ENCODE measurements at places on chromosomes 12 and 14.
A peak's percentile ranks its signal among the peaks of the same experiment; 100 is the strongest.

- DNase-seq = no peak
Measured at GRCh38 chr14:22979748-22980392, 2.5 kb downstream of the AJUBA start.

GRCh38 chr12:6771091-6771495 is 1.2 kb upstream of the LAG3 start:
- DNase-seq = peak; percentile 93

GRCh38 chr14:52279408-52279807 is 11.9 kb downstream of the PTGDR start:
- no peak for DNase-seq

DNA sequence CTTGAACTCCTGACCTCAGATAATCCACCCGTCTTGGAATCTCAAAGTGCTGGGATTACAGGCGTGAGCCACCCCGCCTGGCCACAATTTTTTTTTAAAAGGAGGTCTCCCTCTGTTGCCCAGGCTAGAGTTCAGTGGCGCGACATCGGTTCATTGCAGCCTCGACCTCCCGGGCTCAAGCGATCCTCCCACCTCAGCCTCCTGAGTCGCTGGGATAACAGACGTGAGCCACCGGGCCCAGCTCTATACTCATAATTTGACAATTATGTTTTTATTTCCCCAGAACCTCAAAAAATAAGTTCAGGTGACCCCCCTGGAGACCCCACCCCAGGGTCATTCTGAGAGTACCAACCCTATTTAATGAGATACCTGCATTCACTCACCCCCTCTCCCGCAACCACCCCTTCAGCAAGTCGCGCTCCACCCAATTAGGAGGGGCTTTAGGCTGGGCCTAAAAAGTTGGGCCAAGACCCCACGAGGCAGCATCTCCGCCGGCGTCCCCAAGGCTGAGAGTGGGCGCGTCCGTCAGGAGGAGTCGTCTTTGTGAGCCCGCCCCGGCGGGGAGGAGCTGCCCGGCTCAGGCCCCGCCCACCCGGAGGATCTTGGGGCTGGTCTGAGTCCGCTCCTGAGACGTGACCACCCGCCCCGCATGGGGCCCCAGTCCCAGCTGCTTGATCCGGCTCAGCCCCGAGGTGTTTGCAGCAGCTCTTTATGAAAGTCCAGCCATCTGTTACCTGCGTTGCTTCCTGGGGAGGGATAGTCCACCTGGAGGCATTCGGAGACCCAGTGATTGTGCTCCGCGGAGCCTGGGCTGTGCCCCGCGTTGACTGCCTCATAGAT is at the start of gene ANKRD33:
TSS of gene ANKRD33 (plus strand) at position 628 of the 840 bp plus-strand sequence. CDS start at position 712, 84 bp downstream.
- peak; percentile 50 for DNase-seq

DNA sequence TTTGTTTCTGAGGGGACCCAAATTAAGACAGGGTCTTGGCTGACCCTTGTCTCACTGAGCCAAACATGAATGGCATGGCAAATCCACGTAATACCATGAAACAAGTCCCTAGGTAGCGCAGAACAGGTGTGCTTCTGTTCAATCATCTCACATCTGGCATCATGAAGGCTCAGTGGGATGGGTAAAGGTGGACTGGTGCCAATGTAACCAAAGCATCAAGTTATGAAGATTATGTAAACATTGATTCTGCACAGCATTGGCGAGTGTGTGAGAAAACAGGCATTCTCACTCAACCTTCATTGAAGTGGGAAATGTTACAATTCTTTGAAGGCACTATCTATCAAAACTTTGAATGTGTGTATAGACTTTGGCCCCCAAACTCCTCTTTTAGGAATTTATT is 41.9 kb downstream of the PTGER2 start:
- no peak for DNase-seq

DNA sequence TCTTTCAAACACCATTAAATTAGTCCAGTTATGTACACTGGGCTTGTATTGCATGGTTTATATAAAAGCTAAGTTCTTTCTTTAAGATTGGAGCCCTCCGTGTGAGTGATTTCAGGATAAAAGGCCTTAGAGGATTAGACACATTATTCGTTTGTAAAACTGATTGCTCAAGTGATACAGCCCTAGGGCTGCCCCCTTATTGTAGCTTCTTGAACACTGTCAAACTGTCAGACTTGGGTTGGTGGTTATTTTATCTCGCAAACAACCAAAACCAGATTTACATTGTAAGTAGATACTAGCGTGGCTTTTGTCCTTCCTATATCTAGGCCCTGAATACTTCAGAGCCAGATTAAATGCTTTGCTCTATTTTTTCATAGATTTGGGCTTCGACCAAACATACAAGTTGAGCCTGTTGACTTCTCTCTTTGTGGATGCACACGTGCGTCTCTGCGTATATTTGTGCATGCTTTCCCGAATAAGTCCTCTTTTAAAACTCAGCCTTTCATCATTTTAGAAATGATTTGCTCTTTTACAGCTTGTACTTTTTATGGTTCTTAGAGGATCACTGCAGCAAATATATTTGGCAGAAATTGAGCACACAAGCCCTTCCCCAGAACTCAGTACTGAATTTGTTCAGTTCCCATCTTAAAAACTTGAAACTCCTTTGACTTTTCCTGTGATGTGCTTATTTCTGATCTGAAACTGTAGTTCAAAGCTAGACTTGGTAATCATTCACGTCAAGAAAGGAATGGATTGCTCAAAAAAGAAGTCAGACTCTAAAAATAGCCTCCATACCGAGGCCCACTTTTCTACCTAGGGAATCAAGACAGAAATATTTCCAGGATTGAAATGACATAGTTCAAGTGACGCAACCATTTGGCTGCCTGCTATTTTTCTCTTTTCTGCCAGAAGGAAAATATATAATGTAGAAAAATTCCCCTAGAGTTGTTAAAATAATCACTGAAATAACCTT is 129.5 kb downstream of the ETV6 start:
- no peak for DNase-seq

- DNase-seq = no peak
Measured at GRCh38 chr14:95221531-95221930, 64.2 kb upstream of the DICER1 start.

- DNase-seq = no peak
Measured at GRCh38 chr12:13443028-13443427, 246.5 kb downstream of the EMP1 start.

DNA sequence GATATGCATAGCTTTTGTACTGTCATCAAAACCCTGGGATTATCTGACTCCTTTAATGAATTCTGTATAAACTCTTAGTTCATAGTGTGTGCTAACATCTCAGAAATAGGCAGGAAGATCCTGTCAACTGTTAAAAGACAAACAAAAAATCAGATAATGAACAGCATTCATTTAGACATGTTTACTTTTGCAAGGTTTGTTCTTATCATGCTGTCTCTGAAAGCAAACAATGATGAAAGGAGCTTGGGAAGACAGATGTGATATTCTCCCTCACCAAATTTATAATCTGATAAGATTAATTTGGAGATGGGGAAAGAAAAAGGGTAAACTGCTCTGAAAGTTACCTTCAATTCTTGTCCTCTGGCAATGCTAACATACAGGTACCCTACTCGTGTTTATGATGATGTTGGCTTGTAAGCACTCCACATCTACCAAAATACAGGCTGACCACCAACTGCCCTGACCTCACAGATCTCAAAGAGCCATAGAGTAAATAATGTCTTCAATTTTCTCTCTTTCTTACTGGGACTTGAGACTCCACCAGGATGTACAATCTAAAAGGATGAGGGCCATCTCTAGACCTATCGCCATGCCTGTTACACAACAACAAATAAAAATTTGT is 233.8 kb downstream of the SSPN start:
- DNase-seq = no peak

DNA sequence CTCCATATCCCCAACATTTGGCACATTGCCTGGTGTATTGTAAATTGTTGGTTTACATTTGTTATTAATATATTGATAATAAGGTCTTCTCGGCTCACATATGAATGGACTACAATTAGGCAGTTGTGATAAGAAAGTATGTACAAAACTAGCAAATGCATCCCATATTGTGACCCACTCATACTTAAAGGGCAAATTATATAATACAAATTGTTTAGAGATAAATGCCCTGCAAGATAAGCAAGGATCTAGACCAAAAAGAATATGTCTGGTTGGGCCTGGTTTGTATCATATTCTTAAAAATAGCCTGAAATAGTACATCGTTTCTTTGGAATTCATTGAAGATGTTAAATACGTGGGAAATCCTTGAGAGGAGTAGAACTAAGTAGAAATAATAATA is 151.3 kb downstream of the CNTN1 start:
- no peak for DNase-seq

DNA sequence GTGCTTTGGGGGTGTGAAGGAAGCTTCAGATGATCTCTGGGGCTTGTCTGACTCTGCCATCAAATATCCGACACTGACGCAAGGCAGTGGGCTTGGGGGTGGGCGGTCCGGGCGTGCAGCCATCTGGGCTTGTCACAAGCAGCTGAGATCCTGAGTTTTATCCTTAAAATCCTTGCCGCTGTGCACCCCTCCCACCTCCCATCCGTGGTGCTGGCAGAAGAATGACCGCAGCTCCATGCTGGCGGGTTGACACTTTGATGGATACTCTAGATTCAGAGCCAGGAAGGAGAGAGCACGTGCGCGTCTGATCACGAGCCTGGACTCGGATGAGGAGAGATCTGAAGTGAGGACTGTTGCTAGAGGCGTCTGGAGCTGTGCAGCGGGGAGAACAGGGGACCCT is 3.0 kb downstream of the ZFYVE21 start:
- no peak for DNase-seq

DNA sequence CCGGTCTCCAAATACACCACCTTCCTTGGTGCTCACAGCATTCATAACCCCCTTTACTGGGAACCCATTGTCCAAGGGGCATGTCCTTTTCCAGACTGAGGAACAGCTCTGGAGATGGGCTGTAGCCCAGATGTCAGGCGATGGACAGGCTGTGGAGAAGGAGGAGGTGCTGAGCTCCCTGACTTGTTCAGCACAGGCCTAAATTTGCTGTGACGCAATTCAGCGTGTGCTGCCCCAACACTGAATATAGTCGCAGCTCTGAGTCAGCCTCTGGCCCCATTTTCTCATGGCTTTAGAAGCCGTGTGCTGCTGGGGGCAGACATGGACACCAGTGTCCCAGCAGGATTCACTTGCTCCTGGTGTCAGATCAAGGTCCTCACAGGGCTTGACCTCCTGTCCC is 269.1 kb downstream of the EMP1 start:
- DNase-seq = no peak

GRCh38 chr12:94969424-94969823 is 34.1 kb downstream of the NDUFA12 start:
- DNase-seq = no peak

GRCh38 chr12:46177837-46178608 is 90.8 kb downstream of the SLC38A1 start:
- no peak for DNase-seq

GRCh38 chr12:116122628-116123027 is 154.9 kb downstream of the MED13L start:
- no peak for DNase-seq

DNA sequence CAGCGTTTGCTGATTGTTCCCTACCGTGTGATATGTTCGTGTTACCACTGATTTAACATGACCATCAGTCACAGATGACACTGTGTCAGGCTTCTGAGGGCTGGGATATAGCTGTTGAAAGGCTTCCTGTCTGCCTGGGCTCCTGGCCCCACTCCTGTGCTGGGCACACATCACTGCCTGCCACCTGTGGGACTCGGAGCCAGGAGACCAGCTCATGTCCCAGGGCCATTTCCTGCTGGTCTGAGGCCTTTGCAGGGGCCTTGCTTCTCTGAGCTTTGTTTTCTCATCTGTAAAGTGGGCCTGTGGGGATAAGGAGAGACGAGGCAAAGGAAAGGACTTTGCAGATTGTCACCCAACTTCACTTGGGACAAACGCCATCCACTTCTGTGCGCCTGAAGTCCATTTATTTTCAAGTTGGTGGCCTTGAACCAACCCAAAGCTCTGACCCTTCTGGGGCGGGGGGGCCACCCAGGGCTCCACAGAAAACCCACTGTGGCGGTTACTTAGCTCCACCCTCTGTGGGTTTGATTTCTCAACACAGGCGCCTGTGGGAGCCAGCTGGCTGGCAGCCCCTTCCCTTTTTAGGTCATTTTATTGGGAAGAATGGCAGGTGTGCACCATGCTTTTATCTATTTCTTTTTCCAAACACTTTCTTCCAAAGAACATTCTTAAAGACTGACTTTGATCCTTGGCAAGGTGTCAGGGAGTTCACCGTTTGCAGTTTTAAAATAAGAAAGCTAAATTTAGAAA is 54.1 kb downstream of the BEGAIN start:
- DNase-seq = no peak

DNA sequence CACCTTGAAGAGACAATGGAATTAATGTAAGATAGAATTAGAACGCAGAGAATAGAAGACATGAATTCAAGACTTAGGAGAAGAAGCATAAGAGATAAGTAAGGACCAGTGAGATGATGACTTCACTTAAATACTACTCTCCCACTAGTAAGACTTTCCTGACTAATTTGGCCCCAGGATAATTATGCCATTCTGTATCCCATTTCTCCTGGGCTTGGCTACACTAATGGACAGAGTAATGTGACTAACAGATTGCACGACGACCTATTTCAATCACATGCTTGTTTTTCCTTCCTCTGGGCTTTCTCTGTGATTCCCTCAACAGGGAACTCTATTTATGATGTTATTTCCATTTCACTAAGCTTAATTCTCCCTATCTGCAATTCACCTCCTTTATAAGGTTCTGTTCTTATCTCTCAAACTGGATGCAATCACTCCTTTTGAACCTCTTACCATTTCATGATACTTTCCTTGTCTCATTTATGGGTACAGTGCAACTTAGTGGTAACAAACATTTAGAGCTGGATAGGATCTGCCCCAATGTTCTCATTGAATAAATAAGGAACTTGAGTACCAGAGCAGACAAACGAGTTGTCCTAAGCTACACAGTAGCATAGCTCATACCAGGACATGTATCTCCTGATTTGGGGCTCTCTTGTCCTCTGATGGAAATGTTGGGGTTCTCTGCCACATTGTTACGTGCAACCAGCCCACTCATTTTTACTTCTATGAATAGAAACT is 102.7 kb downstream of the BTG1 start:
- DNase-seq = no peak

- DNase-seq = peak; percentile 95
Measured at GRCh38 chr14:91388551-91388975, 29.1 kb downstream of the CCDC88C start.

DNA sequence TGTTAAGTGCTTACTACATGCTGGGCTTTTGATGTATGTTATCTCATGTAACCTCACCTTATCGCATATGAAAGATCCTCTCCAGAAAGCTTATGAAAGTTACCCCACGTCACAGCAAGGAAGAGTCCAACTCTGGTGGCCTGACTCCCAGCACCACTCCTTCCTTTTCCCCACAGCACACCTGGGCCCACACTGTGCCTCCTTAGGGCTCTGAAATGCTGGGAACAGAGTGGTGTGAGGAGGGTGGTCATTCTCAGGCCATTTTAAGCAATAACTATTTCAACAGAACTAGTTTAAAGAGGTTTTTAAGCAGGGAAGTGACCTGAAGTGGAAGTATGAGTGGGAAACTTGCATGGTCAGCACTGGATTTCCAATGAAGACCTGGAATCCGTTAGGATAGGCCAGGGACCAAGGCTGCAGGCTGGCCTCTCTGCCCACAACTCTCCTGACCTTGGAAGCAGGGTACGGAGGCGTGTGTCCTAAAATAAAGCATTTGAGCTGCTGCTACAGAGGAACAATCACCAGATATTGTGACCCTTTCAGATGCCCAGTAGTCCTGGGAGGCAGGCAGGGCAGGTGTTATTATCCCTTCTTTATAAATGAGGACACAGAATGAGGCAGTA is 67.2 kb upstream of the TMEM263 start:
- no peak for DNase-seq

Measured in suppressor macrophage (primary cell).